ENCODE measurements at places on chromosomes 13 and 19. TPM values are rescaled to one million over a fixed set of nuclear protein-coding genes. Genes with fewer than 3 reads are reported as not detected.

Gene VMAC
- total RNA-seq, result 2.3 TPM

Gene CRB3
- total RNA-seq, result 1.7 TPM

Gene RFXAP
- total RNA-seq, result 2.5 TPM

Gene PRR36
- not detected for total RNA-seq

Gene PCDH8
- not detected for total RNA-seq

Gene SPIB
- total RNA-seq, result not detected

Gene IGLON5
- 1.8 TPM for total RNA-seq

Gene LRRC4B
- 1.6 TPM for total RNA-seq

Gene CALR3
- total RNA-seq, result 0.56 TPM

Gene NLRP5
- total RNA-seq, result not detected

Gene SIAH3
- 0.08 TPM for total RNA-seq

Gene TJP3
- total RNA-seq, result 0.26 TPM

Gene LYL1
- 0.48 TPM for total RNA-seq

Gene UPF1
- total RNA-seq, result 44.2 TPM

Gene B3GNT3
- total RNA-seq, result not detected
